Stimulated activated CD4-positive, alpha-beta T cell treated with anti-CD3 and anti-CD28 coated beads, Interleukin-2, amount 100 ng/mL, for 4 hours (primary cell): ENCODE measurements at places on chromosomes 3 and 15.
A peak's percentile ranks its signal among the peaks of the same experiment; 100 is the strongest.

- no peak for DNase-seq
These were observed 16.3 kb upstream of the VPS8 start for GRCh38 chr3:184795522-184796190.

DNA sequence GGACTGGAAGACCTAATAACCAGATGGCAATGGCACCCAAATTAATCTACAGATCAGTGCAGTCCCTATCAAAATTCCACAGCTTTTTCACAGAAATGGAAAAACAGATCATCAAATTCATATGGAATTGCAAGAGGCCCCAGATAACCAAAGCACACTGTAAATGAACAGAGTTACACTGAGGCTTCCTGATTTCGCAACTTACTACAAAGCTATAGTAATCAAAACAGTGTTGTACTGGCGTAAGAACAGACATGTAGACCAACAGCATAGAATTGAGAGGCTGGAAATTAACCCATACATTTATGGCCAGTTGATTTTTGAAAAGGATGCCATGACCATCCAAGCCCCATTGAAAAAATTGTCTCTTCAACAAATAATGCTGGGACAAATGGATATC lies 16.2 kb downstream of the XPC start:
- DNase-seq = no peak

- no peak for DNase-seq
These were observed 506.1 kb upstream of the PROK2 start for GRCh38 chr3:72290859-72291638.

GRCh38 chr3:166478356-166478755 lies 641.1 kb upstream of the BCHE start:
- DNase-seq = no peak

DNA sequence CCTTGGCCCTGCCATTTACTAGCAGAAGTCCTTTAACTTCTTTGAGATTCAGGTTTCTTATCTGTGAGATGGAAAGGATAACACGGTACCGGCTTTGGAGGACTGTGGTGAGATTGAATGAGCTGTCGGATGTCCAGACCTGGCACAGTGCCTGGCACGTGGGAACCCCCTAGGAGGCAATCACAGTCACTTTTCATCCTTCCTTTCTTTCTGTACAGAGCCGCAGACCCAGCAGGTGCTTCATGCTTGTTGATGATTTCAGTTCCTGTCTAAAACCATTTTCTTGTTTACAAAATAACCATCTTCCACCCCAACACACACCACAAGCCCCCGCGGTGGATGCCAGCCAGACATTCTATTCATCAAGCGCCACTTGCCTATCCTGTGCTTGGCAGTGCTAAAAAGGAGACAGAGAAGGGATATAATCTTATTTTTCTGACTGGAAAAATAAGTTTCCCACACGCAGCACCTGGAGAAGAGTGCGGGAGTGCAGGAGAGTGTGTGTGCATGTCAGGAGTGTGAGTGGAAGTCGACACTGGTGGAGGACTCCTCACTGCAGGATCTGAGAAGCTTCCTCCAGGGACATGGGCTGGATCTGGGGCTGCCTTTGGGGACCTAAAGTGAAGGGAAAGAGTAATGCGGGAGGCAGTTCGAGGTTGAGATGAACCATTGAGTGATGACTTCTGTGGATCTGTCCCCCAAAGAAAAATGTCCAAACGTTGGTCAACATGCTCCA lies 85.7 kb downstream of the ST6GAL1 start:
- DNase-seq = no peak

- no peak for DNase-seq
These were observed 319.6 kb upstream of the TGFBR2 start for GRCh38 chr3:30286811-30287210.

DNA sequence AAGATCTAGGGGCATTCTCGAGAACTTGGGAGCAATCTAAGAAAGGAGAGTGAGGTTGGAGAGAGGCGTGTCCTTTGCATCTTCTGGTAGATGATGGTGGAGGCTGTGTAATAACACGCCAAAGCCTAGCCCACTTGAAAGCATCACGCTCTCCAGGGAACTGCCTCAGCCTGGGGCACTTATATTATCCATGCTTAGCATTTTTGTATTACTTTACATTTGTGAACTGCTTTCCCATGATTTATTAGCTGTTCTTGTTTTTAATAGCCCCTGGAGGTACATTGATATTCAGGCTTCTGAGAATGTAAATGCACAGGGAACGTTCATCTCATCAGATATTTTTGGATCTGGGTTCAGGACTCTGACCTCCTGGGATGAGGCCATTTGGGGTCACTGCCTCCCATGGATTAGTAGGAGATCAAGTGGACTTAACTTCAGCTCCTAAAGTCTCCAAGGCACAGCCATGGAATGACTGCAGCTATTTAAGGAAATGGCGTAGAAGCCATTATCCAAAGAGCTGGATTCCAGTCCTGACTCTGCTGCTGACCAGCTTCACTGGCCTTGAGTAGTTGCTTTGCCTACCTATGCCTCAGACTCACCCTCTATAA lies 124.9 kb downstream of the LPP start:
- DNase-seq = no peak

- no peak for DNase-seq
These were observed 84.6 kb downstream of the TMCO5A start for GRCh38 chr15:38019066-38019465.

- DNase-seq = no peak
These were observed 82.2 kb downstream of the RBMS3 start for GRCh38 chr3:29363110-29363509.

- peak; percentile 65 for DNase-seq
These were observed 553 bp downstream of the TMEM43 start for GRCh38 chr3:14125193-14126016.

GRCh38 chr3:48503401-48504050 lies 448 bp downstream of the SHISA5 start:
- DNase-seq = no peak

DNA sequence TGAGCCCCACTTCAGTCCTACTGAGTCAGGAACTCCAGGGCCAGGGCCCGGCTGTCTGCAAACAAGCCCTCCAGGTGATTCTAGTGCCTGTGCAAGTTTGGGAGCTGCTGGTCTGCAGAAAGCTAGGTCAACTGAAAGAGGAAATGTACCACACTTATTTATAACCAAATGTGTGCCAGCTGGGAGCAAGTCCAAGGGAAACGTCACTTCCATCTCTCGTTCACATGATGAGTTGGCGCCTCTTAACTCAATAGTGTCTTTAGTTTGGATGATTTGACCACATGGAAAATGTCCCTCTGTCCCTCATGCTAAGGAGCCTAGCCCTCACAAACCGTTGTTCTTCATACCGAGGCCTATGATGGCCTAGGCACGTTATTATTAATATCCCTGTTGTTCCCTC lies 43.2 kb downstream of the GOLGA8S start:
- DNase-seq = no peak

DNA sequence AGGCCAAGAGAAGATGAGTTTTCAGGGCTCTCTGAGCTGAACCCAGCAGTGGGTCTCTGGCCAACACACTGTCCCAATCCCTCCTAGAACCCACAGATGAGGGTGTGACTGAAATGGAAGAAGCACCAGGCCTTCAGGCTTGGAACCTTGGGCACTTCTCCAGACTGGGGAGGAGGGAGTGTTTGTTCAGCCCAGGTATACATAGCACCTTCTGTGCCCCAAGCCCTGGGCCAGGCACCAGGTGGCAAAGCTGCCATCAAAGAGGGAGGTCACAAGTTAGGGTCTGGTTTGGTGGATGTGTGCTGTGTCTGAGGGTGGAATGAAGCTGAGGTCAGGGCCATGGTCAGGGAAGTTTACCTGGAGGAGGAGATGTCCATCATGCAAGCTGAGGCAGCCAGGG lies 15.8 kb upstream of the RHO start:
- no peak for DNase-seq

- no peak for DNase-seq
These were observed 14.1 kb downstream of the FYCO1 start for GRCh38 chr3:45981346-45982074.

DNA sequence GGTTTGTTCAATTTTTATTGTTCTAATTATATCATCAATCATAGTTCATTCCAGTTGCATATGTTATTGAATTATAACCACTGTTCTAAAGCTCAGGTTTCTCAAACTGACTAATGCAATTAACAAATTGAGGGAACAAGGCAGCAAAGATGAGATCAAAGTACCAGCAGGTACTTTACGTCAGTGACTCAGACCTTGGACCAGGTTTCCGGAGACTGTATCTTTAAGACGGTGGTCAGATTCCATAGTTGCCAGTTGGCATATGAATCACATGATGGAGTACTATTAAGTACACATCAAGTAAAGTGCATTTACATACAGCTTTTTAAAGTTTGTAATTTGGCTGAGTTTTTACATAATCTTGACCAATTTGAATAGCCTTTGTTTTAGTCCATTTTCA lies 583.6 kb upstream of the ROBO2 start:
- DNase-seq = no peak

GRCh38 chr3:137514853-137515252 lies 249.3 kb upstream of the SOX14 start:
- DNase-seq = no peak

- DNase-seq = no peak
These were observed 186.9 kb downstream of the MAGI1 start for GRCh38 chr3:65851827-65852226.

DNA sequence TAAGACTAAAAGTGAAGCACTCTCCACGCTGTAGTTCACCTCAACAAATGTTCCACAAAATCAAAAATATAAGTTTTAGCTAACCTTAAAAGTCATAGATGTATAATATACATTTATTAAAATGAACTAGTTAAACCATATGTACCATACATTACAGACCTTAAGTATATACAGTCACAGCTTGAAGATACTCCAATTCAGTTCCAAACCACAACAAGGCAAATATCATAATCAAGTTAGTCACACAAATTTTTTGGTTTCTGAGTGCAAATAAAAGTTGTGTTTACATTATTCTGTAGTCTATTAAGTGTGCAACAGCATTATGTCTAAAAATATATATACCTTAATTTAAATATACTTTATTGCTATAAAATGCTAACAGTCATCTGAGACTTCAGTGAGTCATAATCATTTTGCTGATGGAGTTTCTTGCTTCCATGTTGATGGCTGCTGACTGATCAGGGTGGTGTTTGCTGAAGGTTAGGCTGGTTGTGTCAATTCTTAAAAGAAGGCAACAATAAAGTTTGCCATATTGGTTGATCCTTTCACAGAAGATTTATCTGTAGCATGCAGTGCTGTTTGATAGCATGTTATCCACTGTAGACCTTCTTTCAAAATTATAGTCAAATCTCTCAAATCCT lies 736.7 kb downstream of the NSUN3 start:
- no peak for DNase-seq

- DNase-seq = no peak
These were observed 1.1 kb upstream of the CSK start for GRCh38 chr15:74780523-74781430.

DNA sequence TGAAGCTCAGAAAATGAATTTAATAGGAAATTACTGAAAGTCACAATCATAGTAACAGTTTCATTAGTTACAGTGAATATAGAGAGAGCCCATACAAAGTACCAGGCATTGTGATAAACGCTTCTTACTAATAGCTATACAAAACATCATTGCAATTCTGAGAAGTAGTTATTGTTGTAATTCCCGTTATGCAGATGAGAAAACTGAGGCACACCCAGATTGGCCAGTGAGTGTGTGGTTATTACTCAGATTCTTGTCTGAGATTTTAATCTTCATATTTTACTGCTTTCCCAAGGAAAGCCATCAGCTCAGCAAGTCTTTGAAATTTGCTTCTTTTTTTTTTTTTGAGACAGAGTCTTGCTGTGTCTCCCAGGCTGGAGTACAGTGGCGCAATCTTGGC lies 14.3 kb downstream of the FLNB start:
- DNase-seq = no peak

DNA sequence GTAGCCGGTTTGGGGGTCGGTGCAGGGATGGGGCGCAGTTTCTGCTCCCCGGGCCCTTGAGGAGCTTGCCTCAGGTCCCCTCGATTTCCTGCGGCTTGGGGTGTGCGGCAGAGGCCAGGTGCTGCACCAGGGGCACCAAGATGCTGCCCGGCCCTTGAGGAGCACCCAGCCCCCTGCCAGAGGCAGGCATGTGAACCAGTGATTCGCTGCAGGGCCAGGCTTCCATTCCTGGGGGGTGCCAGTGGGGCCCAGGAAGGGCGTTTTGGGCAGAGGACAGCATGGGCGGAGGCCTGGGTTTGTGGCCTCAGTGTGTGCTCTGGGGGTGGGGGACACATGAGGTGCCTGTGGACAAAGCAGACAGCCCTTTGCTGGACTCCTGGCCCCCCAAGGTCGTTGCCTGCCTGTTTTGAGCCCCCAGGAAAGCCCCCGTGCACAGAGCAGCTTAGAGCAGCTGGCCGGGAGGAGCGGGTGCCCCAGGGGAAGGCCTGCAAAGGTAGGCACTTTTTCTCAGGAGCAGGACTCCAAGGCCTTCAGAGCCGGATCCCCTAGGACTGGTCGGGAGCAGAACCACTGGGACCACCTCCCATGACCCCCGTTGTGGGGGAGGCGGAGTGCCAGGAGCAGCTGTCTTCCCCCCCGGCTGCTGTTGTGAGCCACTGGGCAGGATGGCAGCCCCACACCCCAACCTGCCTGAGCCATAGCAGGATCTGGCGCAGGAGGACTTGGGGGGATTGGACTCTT lies 1.6 kb downstream of the PLXNA1 start:
- DNase-seq = no peak

- no peak for DNase-seq
These were observed 90.3 kb downstream of the PLXNA1 start for GRCh38 chr3:127072971-127073783.

DNA sequence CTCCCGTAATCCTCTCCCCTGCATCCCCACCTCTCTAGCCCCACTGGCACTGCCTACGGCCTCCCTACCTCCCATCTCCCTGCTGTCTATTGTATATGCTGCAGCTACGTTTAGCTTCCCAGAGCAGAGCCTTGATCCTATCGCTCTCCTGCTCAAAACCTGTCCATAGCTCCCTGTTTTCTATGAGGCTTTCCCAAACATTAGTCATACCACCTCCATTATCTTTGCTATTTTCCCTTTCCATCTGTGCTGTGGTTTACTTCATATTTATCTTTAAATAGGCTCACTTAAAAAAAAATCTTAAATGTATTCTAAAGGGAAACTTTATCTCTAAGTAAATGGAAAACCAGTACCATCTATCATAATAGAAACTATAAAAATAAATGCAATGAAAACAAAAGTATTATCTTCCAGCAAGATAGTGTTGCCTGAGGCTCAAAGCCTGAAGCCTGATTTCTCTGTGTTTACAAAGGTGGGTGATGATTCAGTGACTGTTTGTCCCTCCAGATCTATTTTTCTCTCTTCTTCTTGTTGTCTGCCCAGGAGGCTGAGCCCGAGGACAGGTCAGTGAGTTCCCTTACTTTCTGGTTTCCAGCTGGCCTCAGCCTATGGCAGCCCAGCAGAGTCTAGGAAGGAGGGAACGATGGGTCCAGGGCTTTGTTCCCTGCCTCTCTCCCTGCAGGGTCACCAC lies 397.1 kb upstream of the CFAP20DC start:
- no peak for DNase-seq

DNA sequence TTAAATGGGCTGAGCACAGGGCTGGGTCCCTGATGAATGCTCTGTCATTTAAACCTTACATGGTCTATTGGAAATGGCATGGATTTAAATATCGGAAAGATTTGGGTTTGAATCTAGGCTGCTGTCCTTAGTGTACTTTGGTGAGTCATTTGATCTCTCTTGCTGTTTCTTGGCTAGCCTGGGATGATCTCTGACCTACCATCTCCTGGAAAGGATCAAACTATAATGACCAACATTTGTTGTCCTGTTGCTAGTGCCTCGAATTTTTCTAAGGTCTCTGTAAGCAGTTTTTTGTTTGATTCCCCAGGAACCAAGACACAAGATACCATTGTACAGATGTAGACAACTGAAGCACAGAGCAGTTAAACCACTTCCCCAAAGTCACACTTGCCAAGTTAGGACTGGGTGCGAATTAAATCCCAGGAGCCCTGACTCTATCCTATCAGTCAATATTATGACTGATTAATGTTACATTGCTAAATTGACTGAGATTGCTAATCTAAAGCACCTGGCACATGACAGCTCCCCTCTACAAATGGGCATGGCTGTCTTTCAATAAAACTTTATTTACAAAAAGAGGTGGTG lies 244.9 kb upstream of the MCTP2 start:
- DNase-seq = no peak
